T-helper 17 cell (primary cell): ENCODE measurements at places on chromosomes 7 and 10. TPM values are rescaled to one million over a fixed set of nuclear protein-coding genes. Genes with fewer than 3 reads are reported as not detected.

DNA sequence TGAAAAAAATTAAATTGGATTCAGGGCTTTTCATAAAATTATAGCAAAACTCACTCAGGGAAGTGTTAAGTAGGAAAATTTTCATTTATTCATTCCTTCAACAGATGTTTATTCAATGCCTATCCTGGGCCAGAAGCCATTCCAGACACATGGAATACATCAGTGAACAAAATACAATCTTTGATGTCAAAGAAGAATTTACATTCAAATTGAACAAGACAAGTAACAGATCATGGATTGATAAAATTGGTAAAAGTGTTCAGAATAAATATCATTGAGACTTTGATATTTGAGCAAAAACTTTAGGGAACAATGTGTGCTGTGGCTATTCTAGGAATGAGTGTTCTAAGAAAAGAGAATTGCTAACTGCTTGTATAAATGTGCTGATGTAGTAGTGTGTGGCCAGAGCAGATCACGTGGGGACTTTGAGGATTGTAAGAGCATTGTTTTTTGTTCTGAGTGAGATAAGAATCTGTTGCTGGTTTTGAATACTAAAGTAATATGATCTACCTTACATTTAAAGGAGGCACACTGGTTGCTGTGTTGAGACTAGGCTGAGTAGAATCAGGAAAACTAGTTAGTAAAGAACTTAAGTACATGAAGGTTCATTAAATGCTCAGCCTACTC lies 957.2 kb downstream of the PCDH15 start:
- H3K27ac ChIP-seq, result no peak overlapping the region
- no peak overlapping the region for H3K4me3 ChIP-seq
- DNase-seq, result no peak

GPR85 gene
- not detected for total RNA-seq

DNA sequence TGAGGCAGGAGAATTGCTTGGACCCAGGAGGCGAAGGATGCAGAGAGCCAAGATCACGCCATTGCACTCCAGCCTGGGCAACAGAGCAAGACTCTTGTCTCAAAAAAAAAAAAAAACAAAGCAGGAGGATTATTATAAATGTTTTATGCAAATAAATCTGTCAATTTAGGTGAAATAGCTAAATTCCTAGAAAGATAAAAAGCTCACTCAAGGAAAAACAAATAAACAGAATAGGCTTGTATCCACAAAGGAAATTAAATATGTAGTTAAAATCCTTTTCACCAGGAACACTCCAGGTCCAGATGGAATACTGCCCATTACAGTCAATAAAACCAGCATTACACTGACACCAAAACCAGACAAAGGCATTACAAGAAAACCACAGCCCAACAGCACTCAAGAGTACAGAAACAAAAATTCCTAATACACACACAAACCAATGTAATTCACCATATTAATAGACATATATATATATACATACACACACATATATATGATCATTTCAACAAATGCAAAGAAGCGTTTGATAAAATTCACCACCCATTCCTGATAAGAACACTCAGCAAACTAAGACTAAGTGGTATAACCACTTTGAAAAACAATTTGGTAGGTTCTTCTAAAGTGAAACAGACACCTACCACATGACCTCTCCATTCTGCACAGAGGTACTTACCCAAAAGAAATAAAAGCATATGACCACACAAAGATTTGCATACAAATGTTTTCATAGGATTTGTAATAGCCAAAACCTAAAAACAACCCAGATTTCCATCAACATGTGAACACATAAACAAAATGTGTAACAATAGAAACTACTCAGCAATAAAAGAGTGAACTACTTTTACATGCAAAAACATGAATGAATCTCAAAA lies 38.8 kb downstream of the ABI1 start:
- peaks cover 47% of the 10 kb centered on the region for H3K4me1 ChIP-seq
- peaks cover 5% of the 10 kb centered on the region for H3K36me3 ChIP-seq
- no peak for DNase-seq
- no peak overlapping the region for H3K4me3 ChIP-seq
- no peak overlapping the region for H3K27ac ChIP-seq

GRCh38 chr10:60048091-60048501 lies 141.7 kb upstream of the CCDC6 start:
- no peak overlapping the region for H3K27ac ChIP-seq
- H3K4me1 ChIP-seq, result no peaks in the 10 kb centered on the region
- H3K27me3 ChIP-seq, result no peaks in the 10 kb centered on the region
- no peak for DNase-seq
- peaks cover 2% of the 10 kb centered on the region for H3K36me3 ChIP-seq
- H3K4me3 ChIP-seq, result no peak overlapping the region

- no peak overlapping the region for H3K27ac ChIP-seq
- no peak for DNase-seq
- peaks cover 25% of the 10 kb centered on the region for H3K27me3 ChIP-seq
- H3K4me1 ChIP-seq, result no peaks in the 10 kb centered on the region
Observed at GRCh38 chr10:42744134-42744701, 38.4 kb upstream of the BMS1 start.

SLIT1 gene
- total RNA-seq, result 0.50 TPM

GRCh38 chr10:137031-137430 lies 1.8 kb downstream of the ZMYND11 start:
- peaks cover 20% of the 10 kb centered on the region for H3K4me1 ChIP-seq
- DNase-seq, result no peak
- peak overlapping the region; percentile 92 for H3K4me3 ChIP-seq

DNA sequence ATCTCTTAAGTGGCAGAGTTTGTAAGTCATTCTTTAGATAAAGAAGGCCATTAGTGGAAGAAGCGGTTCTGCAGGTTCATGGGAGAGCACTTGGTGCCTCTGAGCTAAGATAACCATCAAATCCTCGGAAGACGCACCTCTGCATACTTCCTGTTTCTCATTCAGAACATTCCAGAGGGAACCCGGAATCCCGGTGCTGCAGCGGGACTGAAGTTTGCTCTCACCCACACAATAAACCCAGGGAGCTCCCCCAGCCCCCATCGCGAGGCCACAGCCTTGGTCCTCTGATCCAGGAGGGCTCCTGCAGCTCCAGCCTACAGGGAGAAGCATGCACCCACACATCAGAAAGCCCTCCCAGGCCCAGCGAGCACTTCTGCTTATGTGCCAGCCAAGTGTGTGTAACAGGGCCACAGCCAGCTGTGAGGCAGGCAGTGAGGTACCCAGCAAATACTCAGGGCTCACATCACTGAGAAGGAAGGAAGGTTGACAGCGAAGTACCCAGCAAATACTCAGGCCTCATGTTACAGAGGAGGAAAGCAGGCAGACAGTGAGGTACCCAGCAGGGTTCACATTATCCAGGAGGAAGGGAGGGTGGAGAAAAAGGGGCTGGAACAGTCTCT lies 142.4 kb downstream of the DIP2C start:
- DNase-seq, result no peak
- H3K27me3 ChIP-seq, result peaks cover 58% of the 10 kb centered on the region
- peaks cover 3% of the 10 kb centered on the region for H3K36me3 ChIP-seq
- H3K4me1 ChIP-seq, result peaks cover 3% of the 10 kb centered on the region

DNA sequence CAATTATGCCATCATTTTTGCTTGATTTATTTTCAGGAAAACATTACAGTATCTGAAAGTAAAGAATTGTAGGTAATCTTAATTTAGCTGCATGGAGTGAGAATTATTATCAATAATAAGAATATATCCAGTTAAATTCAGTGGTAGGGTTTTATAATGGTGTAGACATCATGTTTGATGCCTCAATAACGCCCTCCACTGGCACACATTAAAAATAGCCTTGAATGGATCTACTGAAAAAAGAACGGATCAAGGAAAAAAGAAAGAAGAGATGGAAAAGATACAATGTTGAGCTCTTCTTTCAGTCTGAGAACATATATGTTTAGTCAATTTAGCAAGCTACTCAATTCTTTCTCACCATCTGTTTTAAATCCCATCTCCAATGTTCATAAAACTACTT lies 319.2 kb downstream of the CDC14C start:
- no peak overlapping the region for H3K4me3 ChIP-seq
- no peak overlapping the region for H3K27ac ChIP-seq
- no peaks in the 10 kb centered on the region for H3K27me3 ChIP-seq
- no peaks in the 10 kb centered on the region for H3K4me1 ChIP-seq

ZNF716 gene
- not detected for total RNA-seq

GRCh38 chr10:42916974-42917373 lies 134.4 kb downstream of the BMS1 start:
- no peak for DNase-seq
- H3K4me1 ChIP-seq, result no peaks in the 10 kb centered on the region
- H3K36me3 ChIP-seq, result no peaks in the 10 kb centered on the region
- H3K27ac ChIP-seq, result no peak overlapping the region

ST8SIA6 gene
- 0.72 TPM for total RNA-seq

DNA sequence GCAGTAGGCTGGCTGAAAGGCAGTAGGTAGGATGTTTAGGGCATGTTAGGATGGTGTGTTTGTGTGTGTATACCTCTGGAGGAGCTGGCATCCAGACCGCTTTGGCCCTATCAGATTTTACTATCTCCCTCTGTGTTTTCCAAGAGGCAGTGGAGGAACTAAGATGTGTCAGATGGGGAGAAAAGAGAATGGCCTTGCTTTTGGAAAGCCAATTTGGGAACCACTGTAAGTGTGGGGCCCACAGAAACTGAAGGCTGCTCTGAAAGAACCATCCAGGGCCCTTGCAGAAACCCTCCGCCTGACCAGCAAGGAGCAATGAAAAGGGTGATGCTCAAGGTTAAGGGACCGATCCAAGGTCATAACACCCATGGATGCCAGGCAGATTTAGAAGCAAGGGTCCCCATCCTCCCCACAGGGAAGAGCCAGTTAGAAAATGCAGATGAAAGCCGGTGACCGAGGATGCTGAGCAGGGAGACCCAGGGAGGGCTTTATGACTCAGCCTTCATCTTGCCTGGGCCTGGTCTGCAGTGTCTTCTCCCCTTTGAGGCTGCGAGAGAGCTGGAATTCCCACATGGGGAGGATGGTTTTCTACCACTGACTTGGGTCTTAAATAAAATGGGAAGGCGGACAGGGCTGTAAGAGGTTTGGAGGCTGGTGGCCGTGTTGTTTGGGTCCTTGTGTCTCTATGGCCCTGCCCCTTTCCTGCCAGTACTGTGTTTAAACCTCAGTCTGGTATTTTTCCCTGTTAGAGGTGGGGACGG lies 275.8 kb downstream of the LRMDA start:
- H3K27ac ChIP-seq, result no peak overlapping the region
- peaks cover 34% of the 10 kb centered on the region for H3K27me3 ChIP-seq
- no peak for DNase-seq
- no peaks in the 10 kb centered on the region for H3K36me3 ChIP-seq
- peaks cover 2% of the 10 kb centered on the region for H3K4me1 ChIP-seq

ADAM12 gene
- 36.6 TPM for total RNA-seq

SLC35G1 gene
- total RNA-seq, result 5.8 TPM

DNA sequence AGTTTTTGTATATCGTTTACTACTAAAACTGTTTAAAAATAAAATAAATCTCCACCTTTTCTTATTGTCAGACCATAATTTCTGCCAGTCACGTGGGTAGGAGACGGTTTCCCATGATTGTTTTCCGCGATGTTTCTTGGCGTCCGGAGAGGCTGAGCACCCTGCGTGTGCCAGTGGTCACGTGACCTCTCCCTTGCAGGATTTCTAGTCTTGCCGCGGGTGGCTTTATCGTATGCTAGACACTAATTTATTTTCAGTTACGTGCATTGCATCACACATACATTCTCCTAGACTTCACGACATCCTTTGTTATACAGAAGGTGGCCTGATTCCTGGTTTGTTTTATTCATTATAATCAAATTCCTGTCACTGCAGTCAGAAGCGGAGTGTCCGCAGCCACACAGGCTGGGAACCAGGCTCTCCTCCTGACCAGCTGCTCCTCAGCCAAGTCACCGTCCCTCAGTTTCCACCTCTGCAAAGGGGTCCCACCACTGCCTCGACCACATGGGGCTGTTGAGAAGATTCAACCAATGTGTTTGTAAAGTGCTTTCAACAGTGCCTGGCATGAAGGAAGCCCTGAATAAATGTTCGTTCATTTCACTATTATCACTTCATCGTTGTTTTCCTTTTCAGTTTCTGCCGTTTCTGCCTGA lies 203.2 kb upstream of the PPP2R2D start:
- H3K27ac ChIP-seq, result no peak overlapping the region
- H3K36me3 ChIP-seq, result no peaks in the 10 kb centered on the region

DNA sequence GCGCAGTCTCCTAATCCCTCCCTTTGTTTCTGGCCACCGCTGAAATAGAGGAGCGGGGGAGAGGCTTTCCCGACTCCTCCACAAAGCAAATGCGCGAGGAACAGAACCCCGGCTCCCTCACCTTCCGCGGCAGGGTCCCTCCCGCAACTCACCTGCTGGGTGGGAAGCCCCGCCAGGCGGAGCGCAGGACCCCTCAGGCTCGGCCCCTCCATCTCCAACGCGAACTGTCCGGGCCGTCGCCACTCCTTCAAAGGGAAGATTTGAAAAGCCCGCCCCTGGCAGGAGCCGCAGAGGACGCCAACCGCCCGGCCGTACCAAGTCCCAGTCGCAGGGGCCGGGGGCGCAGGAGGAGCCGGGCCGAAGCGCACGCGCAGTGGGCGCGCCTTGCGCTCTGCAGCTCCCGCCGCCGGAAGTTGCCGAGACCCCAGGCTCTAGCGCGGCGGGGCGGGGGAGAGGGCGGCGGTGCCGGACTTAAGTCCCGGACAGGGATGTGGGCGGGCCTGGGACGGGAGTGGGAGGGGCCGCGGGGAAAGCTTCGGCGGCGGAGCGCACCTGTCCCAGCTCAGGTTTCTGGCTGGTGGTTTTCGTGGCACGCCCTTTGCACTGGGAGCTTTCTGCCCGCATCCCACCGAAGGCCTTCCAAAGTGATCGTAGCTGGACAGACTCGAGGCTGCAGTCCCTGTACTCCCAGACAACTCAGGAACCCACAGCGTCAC lies at the start of gene RTKN2:
Gene RTKN2 (minus strand): TSS at position 446 of the 716 bp plus-strand sequence. CDS start 234 bp downstream, at position 212.
- peak within 1 kb of the TSS; percentile 39 for H3K27ac ChIP-seq
- H3K36me3 ChIP-seq, result no peaks in the 10 kb centered on the region

- H3K36me3 ChIP-seq, result no peaks in the 10 kb centered on the region
- H3K27ac ChIP-seq, result no peak overlapping the region
- peaks cover 78% of the 10 kb centered on the region for H3K27me3 ChIP-seq
- peaks cover 2% of the 10 kb centered on the region for H3K4me1 ChIP-seq
Observed at GRCh38 chr10:93816123-93816747, 58.5 kb downstream of the LGI1 start.

GRCh38 chr7:55127135-55127551 lies 108.3 kb downstream of the EGFR start:
- H3K4me1 ChIP-seq, result no peaks in the 10 kb centered on the region
- H3K36me3 ChIP-seq, result no peaks in the 10 kb centered on the region
- peaks cover 54% of the 10 kb centered on the region for H3K27me3 ChIP-seq

DNA sequence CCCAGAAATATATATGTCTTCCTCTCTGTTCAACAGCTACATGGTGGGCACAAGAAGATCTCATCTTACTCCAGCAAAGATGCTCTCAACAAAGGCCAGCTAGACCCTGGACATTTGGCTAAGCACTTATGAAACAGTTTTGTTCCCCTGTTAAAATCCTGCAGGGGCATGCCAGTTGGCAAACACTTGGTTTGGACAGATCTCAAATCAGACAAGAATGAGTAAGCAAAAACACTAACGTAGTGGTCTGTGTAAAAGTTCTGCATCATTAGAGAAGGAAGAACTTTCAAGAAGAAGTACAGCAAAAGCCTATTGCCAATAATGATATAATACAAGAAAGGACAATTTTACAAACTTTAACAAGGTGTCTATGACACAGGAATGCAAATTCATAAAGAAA lies 125.6 kb downstream of the CALN1 start:
- no peaks in the 10 kb centered on the region for H3K27me3 ChIP-seq
- H3K36me3 ChIP-seq, result no peaks in the 10 kb centered on the region
- no peak for DNase-seq
